DMS79 treated with DMSO at 0.1 percent for 48 hours (cell line): ENCODE measurements at places on chromosomes 6 and 20.

- DNase-seq = peak; percentile 92
Observed at GRCh38 chr20:57257701-57258453, 8.6 kb downstream of the BMP7 start.

DNA sequence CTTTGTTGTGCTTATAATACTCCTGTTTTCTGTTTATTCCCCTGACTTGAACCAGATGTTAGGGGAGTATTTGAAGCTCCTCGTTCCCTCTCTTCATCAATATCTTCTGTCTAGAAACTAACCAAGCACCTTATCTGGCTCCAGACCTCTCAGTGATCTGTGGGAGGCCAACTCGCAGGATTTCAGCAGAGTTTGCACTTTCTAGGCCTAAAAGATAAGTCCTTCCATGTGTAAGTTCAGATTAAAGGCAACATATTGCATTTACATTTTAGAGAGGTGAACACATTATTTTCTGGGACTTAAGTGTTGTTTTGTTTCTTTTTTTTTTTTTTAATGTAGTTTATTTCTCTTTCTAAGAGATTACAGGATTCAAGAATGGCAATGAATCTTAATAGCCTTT is 139.4 kb upstream of the AKAP12 start:
- DNase-seq = no peak

DNA sequence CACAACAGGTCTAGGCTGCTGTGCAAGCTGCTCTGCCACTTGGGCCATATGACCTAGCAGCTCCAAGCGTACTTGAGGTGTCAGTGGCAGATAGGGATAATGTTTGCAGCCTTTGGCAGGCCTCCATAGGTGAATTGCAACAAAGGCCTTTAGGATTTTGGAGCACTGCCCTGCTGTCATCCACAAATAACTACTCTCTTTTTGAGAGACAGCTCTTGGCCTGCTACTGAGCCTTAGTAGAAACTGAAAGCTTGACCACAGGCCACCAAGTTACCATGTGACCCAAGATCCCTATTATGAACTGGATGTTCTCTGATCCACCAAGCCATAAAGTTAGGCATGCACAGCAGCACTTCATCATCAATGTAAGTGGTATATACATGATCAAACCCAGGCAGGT is 29.9 kb downstream of the FBXO30 start:
- no peak for DNase-seq

DNA sequence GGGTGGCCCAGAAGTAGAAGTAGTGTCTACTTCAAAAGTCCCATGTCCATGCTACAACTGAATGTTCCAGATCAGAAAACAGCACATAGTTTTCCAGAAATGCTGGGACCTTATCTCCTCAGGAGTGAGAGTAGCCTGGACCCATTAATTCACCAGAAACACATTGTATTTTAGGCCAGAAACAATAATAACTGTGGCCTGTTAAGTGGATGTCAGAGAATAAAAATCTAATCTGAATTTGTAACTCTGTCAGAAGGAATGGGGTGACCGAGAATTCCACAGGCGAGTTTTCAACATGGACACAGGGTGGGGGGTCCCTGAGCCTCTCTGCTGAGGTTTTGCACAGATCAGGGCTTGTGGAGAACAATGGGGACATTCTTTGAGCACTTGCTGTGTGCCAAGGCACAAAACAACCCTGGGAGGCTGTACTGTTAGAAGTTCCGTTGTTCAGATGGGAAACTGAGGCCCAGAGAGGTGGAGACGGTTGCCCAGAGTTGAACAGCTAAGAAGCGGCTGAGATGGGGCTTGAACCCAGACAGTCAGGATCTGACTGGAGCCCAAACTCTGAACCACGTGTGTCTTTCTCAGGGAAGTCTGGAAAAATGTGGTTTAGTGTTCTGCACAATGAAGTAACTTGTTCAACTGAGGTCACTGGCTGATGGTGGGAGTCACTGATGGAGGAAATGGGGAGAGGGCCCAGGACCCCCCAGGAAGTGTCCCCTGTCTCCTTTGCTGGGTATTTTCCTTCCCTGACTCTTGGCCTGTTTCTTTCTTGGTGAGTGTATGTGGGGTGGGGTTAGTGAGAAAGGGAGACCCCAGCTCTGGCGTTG is 44.2 kb downstream of the SNAI1 start:
- no peak for DNase-seq

DNA sequence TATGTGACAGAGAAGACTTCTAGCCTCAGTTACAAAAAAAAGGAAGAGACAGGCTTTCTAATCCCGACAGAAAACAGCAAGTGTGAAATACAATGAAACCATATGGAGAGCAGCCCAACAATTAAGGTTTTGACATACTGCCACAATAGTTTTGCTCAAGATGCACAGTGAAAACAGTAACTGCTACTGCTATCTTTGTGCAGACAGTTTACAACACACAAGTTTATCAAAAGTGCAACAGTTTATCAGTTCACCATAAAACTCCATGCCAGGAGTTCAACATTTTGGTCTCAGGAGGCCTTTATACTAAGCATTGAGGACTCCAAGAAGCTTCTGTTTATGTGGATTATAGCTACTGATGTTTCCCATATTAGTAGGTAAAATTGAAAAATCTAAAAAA is 37.6 kb downstream of the GOPC start:
- DNase-seq = no peak
